Breast epithelium (tissue), 4 donors: ENCODE measurements at places on chromosomes 4 and X. TPM values are rescaled to one million over a fixed set of nuclear protein-coding genes. Genes with fewer than 3 reads are reported as not detected.

DNA sequence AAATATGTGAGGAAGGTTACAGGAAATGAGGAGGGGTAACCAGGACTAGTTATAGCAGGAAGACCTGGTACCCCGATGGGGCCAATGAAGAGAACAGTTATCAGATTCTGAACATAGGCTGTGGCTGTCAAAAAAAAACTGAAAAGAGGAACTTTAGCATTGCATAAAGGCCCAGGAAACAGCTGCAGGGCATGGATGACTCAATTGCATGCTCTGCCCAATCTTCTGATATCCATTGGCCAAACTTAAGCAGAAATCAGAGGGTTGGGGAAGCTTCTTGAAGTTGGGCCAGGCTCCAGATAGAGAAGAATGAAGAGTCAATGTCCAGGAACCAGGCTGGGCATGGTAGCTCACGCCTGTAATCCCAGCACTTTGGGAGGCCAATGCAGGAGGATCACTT, 1222.4 kb upstream of the PRKX start:
- no peak for DNase-seq

DNA sequence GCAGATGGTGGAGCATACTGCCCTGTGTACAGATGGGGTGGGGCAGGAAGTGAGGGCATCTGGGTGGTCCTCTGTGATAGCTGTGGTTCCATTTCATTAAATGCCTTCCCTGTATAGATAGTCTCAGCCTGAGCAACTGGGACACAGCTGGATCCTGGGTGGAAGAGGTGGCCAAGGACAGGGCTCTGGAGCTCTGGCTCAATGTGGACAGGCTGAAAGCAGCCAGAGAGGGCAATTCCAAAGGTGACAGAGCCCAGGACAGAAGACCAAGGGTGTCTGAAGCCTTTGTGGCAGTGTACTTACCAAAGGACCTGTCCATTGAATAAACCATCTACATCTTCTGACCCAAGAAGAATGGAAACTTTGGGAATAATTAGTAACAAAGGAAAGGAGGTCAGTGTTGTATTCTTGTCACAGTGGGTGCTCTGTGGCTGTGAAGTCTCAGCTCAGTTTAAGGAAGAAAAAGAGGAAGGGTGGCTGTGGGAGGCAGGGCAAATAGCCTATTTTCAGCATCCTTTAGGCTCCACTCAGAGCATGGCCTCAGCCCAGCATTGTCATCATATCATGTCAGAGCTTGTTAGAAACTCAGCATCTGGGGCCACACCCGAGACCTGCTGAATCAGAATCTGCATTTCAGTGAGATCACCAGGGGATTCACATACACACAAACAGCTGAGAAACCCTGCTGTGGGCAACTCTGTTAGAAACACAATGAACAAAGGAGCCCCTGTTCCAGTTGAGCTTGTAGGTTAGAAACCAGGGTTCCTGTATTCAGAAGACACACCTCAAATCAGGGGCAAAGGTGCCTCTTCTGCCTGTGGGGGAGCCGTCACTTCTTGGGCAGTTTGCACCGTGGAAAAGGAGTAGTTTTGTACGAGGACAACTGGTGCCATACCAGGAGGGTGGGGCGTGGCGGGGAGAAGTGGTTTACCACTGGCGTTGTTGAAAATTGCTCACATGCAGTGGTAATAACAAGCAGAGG, 168.6 kb downstream of the PTTG2 start:
- no peak for DNase-seq

DNA sequence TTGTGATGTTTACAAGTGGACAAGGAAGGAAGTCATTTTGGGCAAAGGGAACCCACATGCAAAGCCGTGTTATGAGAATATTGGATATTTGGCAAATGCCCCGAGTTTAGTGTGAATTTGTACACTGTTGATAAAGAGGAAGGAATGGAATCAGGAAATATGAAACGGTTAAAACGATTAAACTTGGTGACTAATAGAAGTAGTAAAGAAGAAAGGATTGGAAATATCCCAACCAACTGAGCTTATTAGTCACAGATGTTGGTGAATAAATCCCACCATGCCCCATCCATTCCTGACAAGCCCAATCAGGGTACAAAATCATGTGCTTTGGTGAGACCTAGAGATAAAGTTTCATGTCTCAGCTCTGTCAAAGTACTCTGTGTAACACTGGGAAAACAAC, 22.0 kb downstream of the ARHGAP24 start:
- no peak for DNase-seq

Gene TCEAL5
- 0.88 TPM for total RNA-seq

GRCh38 chr4:73442275-73442674, 6.3 kb downstream of the AFP start:
- no peak for DNase-seq

Gene TXK
- 3.2 TPM for total RNA-seq

- no peak for DNase-seq
Measured at GRCh38 chrX:117196481-117196880, 733.7 kb upstream of the CT83 start.

DNA sequence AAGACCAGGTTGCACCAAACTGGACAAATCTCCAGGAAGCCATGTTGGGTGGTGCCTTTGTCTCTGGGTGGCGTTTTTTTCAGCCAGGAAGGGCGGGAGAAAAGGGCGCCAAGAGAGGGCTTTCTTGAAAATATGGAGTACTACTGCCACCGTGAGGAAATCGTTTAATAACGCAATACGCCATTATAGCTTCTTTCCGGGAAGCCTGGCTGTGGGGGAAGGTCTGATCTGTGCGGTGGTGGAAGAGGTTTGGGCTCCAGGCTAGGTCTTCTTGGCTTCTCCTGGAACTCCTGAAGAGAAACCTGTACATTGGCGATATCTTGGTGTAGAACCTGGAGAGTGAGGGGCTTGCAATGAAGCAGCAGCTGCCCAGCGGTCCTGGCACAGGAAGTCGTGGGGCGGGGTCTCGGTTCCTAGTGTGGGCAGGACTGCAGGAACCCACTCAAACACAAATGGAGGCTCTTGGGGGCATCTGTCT, 202.7 kb downstream of the OR13H1 start:
- peak; percentile 85 for DNase-seq

DNA sequence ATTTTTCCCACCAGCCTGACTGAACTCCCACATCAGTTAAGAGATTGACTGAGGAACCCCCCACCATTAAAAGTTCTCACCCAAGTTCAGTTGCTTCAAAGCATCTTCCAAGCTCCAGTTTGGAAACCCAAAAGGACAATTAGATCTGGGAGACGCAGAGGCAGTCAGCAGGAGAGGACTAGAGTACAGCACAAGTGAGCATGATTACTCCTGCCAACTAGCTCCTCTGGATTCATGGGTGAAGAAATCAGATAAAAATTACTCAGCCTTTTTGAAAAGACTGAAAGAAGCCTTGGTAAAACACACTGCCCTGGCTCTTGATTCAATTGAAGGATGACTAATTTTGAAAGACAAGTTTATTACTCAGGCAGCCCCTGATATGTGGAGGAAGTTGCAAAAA, 297.5 kb downstream of the ADAM29 start:
- no peak for DNase-seq

DNA sequence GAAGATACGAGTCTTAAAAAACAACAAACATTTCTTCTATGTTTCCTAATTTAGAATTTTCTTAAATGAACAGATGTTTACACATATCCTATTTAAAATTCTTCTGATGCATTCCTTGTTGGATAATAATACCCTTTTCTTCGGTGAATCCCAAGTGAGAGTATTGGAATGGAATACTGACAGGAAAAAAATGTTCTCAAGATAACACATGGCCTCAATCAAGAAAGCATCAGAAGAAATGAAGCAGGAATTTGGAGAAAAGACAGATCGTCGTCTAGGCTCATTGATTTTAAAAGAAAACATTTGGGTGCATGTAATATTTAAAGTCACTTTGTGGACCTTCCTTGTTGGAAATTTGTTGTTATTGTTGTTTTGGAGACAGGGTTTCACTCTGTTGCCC, 196.9 kb upstream of the ANK2 start:
- DNase-seq, result no peak

DNA sequence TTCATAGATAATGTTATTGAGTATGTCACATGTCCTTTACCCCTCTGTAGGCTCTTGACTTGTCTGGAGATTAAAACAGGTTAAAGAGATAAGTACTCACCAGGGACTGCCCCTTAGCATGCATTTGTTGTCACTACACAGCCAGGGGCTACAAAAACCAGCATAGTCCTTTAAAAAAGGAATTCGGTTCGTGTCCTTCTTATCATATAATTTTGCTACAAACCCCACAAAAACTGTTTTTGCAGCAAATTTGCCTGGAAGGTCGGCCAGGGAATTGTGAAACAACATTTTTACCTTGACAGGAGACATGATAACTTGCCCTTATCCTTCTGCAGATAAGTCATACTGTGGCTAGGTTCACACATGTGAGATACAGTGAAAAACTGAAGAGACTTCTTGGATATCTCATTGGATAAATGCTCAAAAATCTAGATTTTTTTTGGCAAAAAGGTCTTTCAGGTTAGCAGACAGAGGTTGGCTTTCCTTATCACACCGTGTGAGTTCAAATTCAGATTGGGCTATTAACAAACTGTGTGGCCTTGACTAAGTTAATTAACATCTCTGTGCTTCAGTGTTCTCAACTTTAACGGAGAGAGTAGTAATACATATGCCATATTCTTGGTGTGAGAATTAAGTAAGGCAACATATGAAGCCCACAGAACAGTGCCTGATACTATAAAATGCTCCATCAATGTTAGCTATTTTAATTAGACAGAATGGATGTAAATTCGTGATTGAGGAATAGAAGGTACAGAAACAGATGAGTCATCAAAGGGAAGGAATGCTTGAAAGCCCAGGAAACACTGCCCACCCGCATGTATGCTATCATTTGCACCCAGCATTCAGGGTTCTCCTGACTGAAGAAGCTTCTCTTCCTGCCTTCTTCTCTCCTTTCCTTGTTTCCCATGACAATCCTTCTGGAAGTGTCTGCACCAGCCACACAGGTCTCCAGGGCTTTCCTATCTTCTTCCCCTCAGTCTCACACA, 30.0 kb downstream of the FAM9C start:
- no peak for DNase-seq

- no peak for DNase-seq
Measured at GRCh38 chr4:73477176-73477575, 4.4 kb upstream of the AFM start.

DNA sequence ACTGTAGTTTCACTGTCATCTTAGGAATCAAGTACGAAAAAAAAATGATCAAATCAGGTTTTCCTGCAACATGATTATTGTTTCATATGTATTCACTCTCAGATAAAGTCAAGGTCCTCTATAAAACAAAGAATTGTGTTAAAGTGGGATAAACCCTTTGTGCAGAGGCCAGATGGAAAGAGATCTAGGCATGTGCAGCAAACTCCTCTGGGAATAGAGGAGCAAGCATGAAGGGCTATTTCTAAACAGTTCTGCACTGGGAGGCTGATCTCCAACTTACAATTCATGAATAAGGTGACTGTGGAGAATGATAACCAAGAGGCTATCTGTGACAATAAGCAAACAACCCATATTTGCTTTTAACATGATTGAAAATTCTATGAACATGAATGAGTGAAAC, 2.4 kb upstream of the WDFY3 start:
- DNase-seq, result no peak

DNA sequence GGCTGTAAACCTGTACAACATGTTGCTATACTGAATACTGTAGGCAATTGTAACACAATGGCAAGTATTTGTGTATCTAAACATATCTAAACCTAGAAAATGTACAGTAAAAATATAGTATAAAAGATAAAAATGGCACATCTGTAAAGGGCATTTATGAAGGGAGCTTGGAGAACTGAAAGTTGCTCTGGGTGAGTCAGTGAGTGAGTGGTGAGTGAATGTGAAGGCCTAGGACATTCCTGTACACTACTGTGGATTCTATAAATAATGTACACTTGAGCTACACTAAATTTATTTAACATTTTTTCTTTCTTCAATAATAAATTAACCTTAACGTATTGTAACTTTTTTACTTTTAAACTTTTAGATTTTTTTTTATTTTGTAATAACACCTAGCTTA, 5.0 kb upstream of the SHROOM4 start:
- DNase-seq, result no peak

Gene NAP1L2
- 2.6 TPM for total RNA-seq

Gene PLK4
- 1.4 TPM for total RNA-seq

GRCh38 chrX:39464253-39464652, 633.5 kb downstream of the BCOR start:
- no peak for DNase-seq

DNA sequence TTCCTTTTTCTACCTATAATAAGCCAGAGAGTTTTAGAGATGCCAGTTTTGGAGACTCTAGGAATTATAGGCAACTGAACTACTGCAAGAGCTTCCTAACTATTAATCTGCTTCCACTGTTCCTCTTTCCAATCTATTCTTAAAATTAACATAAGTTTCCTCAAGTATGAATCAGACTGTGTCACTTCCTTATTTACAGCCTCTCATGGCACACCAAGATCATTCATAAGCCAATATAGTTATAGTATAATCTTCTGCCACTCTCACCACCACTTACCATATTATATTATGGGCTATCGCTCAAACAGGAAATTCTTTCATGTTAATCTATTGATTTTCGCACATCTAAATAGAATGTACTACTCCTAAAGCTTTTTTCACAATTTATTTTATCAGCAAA, 383.5 kb downstream of the STPG2 start:
- DNase-seq, result no peak
